Esophagus squamous epithelium (tissue), 5 donors: ENCODE measurements at places on chromosomes 2 and 18.

- no peak for DNase-seq
Observed at GRCh38 chr2:79638410-79638809, 125.6 kb downstream of the CTNNA2 start.

DNA sequence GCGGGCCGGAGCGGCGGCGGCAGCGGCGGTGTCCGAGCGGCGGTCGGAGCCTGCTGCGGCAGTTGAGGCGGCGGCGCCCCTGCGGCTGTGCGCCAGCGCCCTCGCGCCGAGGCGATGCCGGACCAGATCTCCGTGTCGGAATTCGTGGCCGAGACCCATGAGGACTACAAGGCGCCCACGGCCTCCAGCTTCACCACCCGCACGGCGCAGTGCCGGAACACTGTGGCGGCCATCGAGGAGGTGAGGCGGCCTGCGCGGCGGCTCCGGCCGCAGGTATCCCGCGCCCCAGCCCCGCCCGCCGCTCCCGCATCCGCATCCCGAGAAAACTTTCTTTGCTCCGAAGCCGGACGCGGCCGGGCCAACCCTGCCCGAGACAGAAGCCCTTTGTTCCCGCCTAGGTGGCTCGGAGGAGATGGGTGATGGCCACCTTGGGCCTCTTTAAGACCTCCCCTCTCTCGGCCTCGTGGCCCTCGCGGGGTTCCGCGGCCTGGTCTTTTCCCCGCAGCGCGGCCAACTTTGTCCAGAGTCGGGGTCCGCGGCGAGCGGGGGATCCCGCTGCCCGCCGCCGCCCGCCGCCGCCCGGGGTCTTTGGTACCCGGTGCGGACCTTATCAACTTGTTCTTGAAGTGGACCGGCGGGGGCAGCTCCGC lies 504 bp downstream of the ASAP2 start:
- DNase-seq, result no peak

- no peak for DNase-seq
Observed at GRCh38 chr2:108564510-108564909, 30.2 kb downstream of the LIMS1 start.

- DNase-seq, result no peak
Observed at GRCh38 chr2:158647436-158648231, 147.5 kb upstream of the DAPL1 start.

DNA sequence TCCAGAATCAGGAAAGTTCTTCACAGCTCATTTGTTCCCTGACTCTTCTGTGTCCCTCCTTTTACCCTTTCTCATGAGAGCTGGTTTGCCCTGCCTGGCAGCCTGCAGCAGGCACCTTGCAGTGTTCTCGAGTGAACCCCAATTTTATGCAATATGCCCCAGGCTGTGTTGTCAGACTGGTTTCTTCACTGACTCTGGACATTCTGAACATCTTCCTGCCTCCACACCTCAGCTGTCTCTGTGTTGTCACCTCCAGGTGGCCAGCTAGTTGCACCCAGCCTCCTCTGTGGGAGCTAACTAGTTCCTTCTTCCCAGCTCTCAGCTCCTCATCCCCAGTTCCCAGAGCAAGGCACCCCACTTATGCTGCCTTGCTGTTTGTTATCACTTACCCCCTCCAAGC lies 5.5 kb downstream of the SETBP1 start:
- DNase-seq, result no peak

DNA sequence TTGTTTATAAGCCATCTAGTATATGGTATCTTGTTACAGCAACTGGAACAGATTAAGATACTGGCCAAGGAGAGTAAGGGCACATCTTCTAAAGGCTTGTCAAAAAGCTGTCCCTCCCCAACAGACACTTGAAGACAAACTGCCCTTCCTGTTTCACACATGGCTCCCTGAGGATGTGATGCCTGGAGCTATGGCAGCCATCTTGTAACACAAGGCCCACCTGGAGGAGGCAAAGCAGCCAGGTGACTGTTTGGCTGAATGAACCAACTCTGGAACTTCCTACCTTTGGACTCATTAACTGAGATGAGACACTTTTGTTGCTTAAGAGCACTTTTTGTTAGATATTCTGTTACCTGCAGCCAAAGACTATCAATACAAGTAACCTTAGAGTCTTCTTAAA lies 54.4 kb downstream of the SNORC start:
- no peak for DNase-seq

DNA sequence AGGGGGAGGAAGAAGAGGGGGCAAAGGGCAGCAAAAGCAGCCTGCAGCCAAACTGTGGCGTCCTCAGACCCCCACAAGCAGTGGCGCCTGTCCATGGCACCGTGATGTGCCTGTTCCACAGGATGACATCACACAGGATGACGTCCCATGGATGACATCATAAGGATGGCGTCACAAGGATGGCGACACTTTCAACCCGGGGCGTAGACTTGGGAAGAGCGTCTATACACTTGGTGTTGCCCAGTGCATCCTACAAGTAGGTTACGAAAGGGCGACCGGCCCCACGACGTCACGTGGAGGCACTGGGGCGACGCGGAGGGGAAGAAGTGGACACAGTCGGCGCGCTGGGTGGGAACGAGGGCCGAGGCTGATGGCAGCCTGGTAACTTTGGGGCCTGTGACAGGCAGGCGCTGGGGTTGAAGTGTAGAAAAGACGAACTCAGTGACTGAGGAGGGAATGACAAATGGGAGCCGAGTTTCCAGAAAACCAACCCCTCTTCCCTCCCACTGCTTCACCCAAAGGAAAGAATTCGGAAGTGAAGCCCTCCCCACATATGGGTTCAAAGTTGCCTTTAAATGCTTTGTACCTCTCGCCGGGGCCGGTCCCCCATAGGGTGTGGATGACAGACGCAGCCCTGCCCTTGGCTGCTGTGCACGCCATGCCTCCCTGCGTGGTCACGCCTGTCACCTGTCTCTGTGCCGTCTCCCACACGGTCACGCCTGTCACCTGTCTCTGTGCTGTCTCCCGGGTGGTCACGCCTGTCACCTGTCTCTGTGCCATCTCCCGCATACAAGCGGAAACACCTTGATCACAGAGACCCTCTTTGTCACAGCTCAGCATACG lies 13.4 kb upstream of the KCNG2 start:
- no peak for DNase-seq

DNA sequence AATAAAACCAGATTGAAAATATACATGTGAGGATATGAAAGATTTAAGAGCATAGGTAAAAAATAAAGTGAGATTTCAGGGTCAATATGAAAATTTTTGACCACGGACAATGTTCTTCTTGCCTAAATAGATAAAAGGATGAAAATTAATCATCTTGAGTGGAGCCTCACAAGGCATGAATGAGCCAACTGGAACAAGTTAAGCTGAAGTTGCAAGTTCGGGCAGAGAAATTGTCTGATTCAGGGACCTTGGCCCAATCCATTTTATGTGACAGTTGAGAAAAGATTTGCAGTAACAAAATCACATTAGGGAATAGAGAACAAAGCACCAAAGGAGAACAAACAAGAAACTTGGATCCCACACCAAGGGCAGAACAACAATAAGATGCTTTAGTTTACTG lies 305.3 kb downstream of the TMX3 start:
- no peak for DNase-seq

DNA sequence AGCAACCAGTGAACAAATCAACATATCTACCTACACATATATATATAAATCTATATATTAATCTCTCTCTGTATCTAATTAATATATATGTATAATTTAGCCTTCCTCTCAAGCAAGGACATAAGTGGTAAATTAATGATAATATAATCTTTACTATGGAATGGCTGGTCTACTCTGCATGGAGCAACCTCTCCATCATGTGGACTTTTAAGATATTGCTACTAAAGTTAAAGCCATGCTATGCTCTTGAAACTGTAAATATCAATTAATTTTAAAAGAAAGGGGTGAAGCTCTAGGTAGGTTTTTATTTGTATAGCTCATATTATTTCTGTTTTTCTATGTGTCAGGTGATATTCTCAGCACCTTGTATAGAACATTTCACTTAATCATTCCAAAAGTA lies 147.0 kb downstream of the PPP1R1C start:
- no peak for DNase-seq

- DNase-seq, result no peak
Observed at GRCh38 chr2:20107776-20108175, 56.3 kb upstream of the LAPTM4A start.

DNA sequence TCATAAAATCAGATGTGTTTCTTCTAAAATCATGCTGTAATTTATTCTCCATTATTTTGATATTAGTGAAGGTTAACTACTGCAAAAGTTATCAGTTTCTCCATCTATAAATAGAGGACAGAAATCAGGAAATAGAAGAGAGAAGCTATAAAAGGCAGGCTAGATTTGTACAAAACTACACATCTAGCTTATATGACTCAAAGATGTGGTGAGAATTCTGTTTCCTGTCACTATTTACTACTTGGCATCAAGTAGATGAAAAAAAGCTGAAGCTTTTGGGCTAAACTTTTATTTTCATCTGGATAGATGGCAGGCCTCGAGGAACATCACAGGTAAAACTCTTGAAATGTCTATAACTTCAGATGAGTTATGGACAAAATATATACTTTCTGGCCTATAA lies 49.8 kb upstream of the NAB1 start:
- no peak for DNase-seq

DNA sequence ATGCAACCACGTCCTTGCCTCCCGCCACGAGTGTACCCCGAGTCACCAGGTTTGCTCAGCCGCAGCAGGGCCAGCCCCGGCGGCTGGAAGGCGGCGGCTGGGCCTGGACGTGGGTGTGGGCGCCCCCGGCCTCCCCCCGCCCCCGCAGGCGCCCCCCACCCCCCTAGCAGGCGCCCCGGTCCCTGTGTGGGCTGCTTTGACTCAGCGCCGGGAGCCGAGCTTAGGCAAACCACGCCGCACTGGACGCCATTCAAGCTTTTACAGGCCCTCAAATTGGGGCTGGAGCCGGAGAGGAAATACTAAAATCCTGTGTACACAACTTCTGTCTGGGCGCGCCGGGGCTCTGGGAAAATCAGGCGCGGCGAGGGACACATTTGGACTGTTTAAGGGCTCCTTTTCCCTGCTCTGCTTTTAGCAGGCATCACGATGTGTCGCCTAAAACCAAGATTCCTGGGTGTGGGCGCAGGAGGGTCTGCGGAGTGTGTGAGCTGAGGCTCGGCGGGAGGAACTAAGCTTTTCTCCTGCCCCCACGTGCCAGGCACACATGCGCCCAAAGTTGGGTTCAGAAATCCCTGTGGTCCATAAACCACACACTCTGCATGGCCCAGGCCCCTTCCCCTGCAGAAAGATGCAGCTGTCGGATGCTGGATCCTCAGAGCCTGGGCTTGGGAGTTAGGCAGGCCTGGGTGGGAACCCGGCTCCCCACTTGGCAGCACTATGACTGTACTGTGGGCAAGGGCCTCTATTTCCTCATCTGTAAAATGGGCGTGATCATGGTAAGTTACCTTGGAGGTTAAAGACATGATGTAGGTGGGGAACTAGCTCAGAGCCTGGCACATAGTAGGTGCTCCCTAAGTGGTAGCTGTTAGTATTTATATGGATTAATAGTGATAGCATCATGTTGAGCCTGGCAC lies 57.6 kb downstream of the ATOH8 start:
- no peak for DNase-seq

DNA sequence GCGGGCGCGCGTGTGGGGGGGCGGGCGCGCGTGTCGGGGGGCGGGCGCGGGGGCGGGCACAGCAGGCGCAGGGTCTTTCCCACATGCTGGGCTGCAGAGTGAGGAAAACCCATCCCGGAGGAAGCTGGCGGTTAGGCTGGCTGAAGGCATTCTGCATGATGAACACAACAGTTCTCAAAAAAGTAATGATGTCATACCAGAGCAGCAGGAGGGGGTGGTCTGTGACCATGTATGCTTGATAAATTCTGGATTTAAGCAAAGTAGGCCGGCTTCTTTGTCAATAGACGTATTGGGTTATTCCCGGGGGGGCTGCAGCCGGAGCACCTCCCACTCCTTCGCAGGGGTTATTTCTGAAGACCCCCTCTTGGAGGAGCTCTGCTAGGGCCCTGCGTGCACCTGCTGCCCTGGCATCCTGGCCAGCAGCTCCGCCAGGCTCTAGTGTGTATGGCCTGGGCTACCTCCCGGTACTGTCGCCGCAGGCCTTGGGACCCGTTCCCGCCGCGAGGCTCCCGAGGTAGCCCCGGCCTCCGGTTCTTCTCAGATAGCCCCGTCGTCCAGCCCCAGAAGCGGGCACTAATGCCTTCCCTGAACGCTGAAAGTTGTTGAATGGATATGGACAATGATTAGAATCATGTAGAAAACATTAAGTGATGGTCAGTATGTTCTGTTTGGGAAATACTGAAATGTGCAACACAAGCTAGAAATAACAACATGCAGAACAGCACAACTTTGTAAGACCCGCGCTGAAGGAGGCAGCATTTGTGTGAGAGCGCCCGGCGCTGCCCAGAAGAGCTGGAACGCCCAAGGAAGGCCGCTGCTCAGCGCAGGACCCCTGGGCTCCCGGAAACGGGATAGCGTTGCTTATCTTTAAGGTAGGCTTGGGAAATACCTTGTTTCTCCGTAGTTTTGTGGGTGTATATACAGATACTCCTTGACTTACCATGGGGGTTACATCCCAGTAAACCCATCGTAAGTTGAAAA lies 101.4 kb upstream of the RAB6C start:
- no peak for DNase-seq

GRCh38 chr2:168529900-168530561 lies 74.0 kb downstream of the CERS6 start:
- no peak for DNase-seq
